Stimulated activated CD8-positive, alpha-beta memory T cell treated with anti-CD3 and anti-CD28 coated beads, Interleukin-4, amount 100 ng/mL, for 1 hour (primary cell): ENCODE measurements at places on chromosomes 3 and 15.

- no peak for DNase-seq
Measured at GRCh38 chr15:80382285-80382684, 21.9 kb upstream of the ARNT2 start.

- DNase-seq: no peak
Measured at GRCh38 chr3:167872032-167872431, 136.5 kb downstream of the SERPINI1 start.

DNA sequence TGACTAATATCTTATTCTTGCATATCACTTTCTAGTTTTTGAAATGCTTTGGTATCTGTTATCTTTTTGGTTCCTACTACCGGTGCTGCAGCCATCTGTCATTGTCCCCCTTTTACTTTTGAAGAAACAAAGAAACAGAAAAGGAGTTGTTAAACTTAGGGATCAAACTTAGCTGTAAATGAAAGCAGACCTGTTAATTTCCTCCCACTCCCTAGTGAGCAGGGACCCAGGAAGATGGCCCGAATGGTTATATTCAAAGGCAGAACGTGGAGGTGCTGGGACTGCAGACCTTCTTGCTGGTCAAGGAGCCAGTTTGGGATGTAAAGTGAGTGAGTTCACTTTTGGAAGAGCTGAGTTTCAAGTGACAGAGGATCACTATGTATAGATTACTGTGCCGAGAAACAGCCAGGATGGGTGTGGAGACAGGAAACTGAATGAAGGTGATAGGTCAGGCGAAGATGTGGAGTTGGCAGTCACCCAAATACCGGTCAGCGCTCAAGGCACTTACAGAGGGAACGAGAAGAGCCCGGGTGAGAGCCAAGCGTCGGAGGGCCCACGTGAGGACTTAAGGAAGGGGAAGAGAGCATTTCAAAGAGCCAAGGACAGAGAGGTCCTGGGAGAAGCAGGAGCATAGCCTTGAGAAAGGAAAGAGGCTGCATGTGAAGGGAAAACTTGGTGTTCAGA lies 20.1 kb downstream of the KBTBD8 start:
- DNase-seq: no peak

GRCh38 chr15:79872358-79873017 lies 24.3 kb downstream of the MTHFS start:
- no peak for DNase-seq

GRCh38 chr3:10389995-10390394 lies 69.1 kb upstream of the SEC13 start:
- DNase-seq: no peak

GRCh38 chr3:128319741-128320141 lies 146.9 kb downstream of the DNAJB8 start:
- no peak for DNase-seq

DNA sequence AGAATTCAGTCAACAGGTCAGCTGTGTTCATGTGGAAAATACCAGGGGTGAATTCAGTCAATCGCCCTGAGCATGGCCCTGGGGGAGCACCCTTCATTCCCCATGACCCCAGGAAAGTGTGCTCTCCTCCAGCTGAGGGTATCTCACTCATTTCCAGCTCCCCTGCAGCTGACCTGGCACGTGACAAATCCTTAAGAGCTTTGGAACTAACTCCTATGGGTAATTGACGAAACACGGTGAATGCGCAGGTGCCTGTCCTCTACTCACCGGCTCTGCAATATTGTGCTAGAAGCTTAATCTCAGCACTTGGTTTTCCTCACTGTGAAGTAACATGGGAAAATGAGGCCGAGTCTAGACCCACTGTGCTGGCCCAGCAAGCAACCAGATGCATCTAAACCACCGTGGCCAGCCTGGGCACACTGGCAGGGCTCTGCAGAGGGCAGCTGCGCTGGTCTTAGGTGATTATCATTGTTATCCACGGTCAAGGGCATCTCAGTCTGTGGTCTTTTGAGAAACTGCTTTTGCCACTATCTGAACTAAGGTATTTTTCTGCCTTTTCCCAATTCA lies 63.1 kb downstream of the SPSB4 start:
- no peak for DNase-seq

- no peak for DNase-seq
Measured at GRCh38 chr3:39202094-39202493, 9.7 kb upstream of the XIRP1 start.

- DNase-seq: no peak
Measured at GRCh38 chr15:86916671-86917360, 837.1 kb downstream of the AGBL1 start.

GRCh38 chr3:127135241-127136023 lies 57.5 kb upstream of the PRR23E start:
- DNase-seq: no peak

DNA sequence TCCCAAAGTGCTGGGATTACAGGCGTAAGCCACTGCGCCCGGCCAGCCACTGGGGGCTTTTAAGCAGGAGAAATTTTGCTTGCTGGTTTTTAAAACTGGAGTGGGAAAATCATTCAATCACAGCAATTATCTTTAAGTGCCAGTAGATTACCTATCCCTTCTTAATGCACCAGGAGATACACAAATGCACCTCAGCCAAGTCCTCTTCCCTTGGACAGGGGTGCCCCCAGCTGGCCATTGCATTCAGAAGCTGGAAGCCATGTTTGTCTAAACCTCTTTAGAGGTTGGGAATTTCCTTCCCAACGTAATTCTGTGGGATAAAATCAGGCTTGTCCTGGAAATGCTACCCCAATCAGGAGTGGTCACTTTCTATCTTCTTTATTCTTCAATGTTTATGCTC lies 26.6 kb downstream of the MIX23 start:
- DNase-seq: no peak

DNA sequence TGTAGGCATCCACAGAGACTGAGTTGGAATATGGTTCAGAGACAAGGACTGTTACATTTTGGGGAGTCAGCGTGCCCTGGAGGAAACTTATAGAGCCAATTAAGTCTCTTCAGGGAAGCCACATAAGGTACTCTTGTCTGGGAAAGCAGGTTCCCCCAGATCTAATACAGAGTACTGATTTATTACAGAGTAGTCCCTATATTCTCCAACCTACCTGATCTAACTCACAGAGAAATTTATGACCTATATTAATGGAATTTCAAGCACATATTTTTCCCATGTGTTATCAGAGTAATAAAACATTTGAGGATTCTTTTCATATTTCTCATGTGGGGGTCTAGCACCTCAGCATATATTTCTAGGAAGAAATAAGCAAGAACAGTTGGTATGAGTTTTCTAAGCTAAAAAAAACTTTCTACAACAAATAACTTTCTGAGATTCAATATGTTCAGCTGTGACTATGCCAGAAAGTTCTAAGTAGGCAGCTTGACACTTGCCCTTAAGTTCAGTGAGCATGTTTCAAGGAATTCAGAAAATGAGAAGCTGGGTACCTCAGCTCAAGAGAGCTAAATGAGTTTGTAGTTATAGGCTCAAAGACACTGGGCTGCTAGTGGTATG lies 75.3 kb upstream of the COL8A1 start:
- DNase-seq: no peak

DNA sequence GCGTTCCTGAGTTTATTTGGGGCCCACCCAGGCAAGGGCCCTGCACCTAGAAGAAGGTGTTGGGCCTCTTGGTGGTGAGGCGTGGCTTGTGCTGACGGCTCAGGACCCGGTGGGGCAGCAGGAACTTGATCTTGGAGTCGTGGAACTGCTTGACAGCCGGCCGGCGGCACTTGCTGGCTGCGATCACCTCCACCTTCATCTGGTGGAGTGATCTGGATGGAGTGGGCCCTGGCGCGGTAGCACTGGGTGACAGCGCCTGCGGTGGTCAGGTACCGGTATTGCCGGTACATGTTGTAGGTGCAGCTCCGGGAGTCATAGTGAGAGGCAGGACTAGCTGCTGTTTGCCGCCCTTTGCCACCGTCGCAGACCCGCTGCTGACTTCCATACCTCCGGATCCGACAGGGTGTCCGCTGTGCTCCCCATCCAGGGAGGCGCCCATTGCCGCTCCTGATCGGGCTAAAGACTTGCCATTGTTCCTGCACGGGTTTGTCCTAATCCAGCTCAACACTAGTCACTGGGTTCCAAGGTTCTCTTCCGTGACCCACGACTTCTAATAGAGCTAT lies 136.8 kb downstream of the ANO10 start:
- DNase-seq: no peak

DNA sequence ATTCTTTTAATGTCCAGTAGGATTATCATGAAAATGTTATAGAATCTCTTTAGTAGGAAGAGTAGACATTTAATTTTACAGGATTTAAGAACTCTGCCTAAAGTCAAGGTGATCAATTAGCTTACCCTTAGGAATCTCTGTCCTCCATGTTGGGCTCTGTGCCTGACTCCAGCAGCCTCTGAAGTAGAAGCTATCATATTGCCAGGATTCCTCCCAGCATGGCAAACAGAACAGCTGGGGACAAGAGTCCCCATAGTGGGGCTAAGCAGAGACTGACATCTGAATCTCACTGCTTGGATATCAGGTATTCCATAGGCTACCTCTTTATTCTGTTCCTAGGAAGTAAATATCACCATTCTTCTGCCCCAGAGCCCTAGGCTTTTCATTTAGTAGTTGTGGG lies 1.5 kb downstream of the SLC15A2 start:
- DNase-seq: no peak

DNA sequence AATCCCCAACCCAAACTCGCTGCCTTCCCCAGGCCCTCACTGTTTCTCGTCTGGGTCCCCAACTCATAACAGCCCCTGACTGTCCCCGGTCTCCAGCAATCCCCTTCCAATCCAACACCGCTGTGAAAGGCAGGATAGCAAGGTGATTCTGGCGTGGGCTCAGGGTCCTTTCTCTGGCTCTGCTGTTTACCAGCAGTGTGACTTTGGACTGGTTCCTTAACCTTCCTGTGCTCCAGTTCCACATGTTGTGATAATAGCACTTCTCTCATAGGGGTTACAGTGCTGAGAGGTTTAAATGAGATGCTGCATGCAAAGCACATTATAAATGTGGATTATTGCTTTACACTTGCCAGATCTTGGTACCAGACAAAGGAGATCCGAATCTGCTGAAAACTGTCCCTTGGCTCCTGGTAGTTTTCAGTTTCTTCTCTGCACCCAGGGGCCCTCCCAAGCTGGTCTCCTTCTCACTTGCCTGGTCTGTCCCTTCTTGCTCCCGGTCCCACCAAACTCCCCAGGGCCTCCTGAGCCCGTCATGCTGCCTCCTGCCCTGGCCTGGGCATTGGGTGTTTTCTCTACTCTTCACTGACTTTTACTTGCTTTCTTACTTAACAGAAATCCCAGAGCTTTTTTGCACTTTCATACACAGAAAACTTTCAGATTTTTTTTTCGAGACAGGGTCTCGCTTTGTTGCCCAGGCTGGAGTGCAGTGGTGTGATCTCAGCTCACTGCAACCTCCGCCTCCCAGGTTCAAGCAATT lies 26.8 kb upstream of the CYP11A1 start:
- DNase-seq: no peak

DNA sequence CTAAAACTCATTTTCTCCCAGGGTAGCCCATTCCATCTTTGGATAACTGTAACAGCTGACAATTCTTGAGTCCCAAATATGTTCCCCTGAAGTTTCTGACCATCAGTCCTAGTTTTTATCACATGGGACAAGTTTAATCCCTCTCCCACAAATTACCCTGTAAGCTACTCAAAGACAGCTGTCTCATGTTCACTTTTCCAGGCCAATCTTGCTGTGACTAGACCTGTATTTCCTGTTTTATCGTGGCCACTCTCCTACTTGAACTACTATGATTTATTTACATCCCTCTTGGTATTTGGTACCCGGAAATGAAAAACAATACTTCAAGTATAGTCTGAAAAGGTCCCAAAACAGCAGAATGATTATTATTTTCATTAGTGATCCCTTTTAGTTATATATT lies 95.1 kb upstream of the MEX3B start:
- DNase-seq: no peak

DNA sequence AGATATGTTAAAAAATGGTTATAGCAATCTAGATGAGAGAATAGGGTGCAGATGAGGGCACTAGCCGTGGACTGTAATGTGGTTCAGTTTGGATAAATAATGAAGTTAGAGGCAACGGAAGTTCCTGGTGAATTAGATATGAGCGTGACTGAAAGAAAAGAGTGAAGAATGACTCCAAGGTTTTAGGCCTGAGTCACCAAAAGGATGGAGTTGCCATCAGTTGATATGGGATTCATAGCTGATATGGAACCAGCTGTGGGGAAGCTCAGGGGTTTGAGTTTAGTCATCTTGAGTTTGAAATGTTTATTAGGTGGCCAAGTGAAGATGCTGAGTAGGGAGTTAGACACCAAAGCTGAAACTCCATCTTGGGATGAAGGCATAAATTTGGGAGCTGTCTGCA lies 66.2 kb downstream of the SSR3 start:
- no peak for DNase-seq

DNA sequence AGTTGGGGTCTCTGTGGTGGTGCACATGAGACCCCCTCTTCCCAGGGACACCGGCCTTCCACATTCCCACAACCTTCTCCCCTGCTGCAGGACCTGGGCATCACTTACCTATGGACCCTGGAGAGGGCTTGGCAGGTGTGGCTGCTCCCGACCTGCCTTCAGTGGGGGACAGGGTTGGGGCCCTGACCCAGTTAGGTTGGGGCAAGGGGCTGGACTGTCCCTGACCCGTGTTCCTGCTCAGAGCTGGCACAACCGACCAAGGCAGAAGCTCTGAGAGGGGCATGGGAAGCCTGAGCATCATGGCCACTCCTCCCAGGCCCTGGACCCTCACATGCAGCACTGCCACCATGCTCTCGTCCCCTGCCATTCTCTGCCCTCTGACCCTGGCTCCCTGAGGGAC lies 6.1 kb downstream of the NBEAL2 start:
- no peak for DNase-seq

DNA sequence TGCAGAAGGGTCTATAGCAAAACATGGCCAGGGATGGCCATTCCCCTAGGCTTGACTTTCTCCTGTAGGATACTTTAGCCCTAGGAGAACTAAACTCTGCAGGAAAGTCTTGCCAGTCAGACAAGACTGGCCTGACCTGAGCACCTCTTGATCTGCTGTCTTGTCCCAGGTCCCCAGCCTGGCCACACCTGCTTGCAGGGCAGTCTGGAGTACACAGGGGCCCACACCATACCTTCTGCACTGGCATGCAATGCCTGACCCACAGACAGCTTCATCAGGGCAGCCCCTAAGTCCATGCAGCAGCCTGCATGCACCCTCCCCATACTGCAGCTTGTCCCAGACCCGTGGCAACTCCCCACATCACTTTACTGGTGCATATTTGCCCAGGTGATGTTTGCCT lies 204.6 kb downstream of the LRRC3B start:
- DNase-seq: no peak

- no peak for DNase-seq
Measured at GRCh38 chr15:85463976-85464375, 83.6 kb downstream of the AKAP13 start.

DNA sequence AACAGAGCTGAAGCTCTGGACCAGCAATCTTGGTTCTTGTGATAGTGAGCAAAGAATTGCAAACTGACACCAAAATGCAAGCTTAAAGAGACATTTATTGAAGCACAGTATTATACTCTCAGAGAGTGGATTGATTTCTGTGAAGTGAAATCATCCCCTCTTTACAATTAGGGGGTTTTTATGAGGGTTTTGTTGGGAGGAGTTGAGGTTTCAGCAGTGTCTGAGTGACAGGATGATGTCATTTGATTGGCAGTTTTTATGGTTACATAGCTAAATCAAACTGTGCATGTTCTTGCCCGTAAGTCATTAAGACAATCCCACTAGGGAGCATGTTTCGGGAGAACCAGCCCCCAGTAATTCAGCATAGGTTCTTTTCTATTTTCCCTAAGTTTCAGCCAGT lies 1200.5 kb downstream of the SI start:
- no peak for DNase-seq

GRCh38 chr3:134693226-134693625 lies 42.4 kb upstream of the KY start:
- no peak for DNase-seq
